ENCODE measurements at places on chromosomes 3 and 15.

- no peak for DNase-seq
These were observed 109.6 kb downstream of the FNDC3B start for GRCh38 chr3:172148702-172149565.

DNA sequence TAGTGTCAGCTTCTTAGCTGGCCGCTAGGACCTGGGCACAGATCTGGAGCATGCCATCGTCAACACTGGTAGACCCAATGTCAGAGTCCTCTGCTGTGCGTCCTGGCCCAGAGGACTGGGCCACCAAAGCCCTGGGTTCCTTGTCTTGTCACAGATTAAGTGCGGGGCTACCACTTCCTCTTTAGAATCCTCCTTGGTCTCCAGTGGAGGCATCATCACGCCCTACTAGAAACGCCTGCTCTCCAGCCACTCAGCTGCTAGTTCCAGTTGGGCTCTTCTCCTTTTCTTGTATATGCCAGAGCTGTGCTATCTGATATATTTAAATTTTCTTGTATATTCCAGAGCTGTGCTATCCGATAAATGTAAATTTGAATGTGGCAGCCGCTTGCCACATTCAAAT, 11.2 kb downstream of the PPCDC start:
- DNase-seq, result no peak

- no peak for DNase-seq
These were observed 4.7 kb upstream of the COPB2 start for GRCh38 chr3:139394116-139394515.

DNA sequence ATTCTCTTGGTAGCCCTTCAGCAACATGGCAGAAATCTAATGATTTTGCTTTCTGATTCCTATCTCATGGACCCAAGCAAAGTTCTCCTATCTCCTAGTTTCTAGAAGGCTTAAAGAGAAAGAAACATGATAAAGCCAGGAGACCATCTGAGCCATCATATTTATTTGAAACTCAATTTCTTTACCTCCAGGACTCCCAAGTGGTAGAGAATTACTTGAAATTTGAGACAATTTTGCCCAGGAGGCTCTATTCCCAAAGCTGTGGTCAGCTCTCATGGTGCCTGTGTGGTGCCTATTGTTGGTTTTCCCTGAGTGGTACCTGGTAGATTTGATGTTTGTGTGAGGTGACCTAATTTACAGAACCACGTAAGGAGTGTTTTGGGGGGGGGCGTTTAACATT, 38.8 kb downstream of the CHP1 start:
- no peak for DNase-seq

- DNase-seq, result no peak
These were observed 51.6 kb upstream of the TCF12 start for GRCh38 chr15:56866803-56867202.

DNA sequence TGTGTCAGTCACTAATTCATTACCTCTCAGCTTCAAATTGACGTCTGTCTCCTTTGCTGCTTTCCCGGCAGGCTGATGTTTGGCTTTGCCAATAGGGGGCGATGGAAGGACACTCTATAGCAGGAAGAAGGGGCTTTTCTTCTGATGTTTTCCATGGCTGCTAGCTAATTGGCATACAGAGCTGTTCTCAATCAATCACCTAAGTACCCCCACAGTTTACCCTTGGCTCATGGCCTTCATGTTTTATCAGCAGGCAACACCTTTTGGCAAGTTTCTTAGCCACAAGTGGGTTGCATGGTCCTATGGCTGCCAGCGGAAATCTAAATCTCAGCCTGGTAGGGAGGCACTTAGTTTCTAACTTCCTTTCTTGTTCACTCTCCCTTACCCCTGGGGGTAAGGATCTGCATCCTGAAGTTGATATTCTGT, 45.0 kb downstream of the ESYT3 start:
- no peak for DNase-seq

DNA sequence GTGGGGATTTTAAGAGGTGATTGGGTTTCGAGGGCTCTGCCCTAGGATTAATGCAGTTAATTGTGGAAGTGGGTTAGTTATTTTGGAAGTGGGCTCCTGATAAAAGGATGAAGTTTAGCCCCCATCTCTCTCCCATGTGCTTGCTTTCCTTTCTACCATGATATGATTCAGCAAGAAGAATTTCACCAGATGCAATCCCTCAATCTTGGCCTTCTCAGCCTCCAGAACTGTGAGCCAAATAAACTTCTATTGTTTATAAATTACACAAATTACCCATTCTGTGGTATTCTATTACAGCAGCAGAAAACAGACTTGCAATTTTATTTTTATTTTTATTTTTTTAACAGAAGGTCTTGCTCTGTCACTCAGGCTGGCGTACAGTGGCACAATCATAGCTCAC, 27.3 kb upstream of the UBE2E1 start:
- no peak for DNase-seq

DNA sequence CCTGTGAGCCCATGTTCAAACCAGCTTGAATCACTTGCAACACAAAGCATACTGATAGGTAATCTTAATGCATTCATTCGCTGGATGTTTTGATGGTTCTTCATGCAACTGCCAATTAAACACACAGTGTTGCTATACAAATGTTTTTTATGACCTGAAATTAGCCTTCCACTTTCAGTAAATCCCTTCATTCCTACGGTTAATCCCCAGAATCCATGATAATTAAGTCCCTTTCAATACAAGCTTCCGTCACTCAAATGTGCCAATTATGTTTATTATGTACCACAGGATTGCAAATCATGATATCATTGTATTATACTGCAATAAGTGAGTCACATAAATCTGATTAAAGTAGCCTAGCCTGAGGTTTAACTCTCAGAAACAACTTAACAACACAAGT, 14.5 kb upstream of the LYZL4 start:
- DNase-seq, result no peak

- no peak for DNase-seq
These were observed 2.4 kb downstream of the NEDD4 start for GRCh38 chr15:55990998-55991397.

- DNase-seq, result no peak
These were observed 246.8 kb upstream of the STT3B start for GRCh38 chr3:31285833-31286486.

GRCh38 chr3:179108086-179108485, 36.5 kb upstream of the ZMAT3 start:
- DNase-seq, result no peak

- DNase-seq, result no peak
These were observed 29.8 kb upstream of the FAM98B start for GRCh38 chr15:38424101-38424552.

- no peak for DNase-seq
These were observed 35.4 kb upstream of the CORO2B start for GRCh38 chr15:68543165-68544008.

- DNase-seq, result no peak
These were observed 32.5 kb downstream of the BCL2L10 start for GRCh38 chr15:52080031-52080430.

DNA sequence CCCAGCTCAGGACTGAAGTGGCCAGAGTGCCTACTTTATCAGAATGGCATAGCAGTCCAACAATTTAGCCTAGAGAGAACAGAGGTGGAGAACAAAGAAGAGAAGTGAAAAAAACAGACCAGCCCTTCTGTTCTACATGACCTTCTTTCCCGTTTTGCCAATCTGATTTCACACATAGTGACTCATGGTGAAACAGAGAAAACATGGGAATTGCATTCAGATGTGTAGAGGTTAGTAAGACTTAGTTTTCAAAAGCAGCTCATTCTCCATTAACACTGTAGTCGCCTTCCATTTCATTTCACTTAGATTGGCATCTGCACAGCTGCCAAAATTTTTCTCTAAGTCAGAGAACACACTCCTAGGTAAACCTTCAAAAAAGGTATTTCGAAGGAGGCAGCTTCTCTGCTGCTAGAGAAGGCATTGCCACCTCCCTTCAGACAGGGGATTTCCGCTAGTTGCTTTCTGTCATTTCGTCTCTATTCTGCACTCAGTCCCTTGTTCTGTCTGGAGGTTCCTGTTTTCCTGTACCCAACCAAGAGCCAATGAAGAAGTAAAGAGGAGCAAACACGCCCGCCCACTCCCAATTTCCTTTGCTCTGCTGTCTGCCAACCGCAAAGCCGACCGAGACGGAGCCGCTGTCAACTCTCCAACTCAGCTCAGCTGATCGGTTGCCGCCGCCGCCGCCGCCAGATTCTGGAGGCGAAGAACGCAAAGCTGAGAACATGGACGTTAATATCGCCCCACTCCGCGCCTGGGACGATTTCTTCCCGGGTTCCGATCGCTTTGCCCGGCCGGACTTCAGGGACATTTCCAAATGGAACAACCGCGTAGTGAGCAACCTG, at the start of gene ARL6IP5:
Gene ARL6IP5 (plus strand): TSS at position 612 of the 842 bp plus-strand sequence. CDS start 111 bp downstream, at position 723.
- peak; percentile 80 for DNase-seq

DNA sequence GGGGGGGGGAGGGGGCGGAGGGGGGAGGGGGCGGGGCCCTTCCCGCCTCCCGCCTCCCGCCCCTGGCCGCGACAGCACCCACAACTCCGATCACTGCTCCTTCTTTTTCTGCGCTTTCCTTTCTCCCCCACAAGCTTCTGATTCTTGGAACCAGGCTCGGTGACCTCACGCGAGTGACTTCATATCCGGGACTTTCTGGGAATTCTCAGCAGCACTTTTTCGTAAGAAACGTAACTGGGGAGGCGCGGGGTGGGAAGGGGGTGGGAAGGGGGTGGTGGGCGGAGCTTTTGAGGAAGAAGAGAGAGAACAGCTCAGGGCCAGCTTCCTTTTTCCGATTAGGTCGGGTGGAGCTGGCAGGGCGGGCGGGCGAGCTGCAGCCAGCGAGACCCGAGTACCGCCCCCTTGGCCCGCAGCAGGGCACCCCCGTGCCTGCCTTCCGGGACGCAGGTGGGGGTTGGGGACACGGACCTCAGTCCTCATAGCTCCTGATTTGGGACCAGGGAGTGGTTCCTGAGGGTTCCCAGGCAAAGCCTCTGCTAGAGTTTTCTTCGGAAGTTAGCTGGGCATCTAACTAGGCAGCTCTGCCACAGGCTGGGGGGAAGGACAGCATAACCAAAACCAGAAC, 14.6 kb downstream of the XIRP1 start:
- DNase-seq, result peak; percentile 72

DNA sequence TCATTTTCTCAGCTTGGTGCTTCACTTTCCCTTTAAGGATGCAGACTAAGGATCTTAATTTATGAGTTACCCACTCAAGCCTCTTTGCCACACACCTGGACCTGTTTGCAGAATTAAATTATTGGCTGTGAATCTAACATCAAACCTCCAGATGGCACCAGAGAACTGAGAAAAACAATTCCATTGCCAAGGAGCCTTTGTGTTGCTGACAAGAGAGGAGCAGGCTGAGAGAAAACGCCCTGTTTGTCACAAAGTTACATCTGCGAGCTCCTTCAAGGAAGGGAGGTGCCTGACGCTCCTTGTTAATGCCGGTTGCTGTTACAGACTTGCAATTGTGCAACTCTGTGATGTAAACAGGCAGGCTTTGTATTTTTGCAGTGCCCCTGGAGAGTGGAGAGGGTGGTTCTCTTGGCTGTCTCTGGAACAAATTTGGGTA, 36.3 kb upstream of the TMC3 start:
- no peak for DNase-seq

DNA sequence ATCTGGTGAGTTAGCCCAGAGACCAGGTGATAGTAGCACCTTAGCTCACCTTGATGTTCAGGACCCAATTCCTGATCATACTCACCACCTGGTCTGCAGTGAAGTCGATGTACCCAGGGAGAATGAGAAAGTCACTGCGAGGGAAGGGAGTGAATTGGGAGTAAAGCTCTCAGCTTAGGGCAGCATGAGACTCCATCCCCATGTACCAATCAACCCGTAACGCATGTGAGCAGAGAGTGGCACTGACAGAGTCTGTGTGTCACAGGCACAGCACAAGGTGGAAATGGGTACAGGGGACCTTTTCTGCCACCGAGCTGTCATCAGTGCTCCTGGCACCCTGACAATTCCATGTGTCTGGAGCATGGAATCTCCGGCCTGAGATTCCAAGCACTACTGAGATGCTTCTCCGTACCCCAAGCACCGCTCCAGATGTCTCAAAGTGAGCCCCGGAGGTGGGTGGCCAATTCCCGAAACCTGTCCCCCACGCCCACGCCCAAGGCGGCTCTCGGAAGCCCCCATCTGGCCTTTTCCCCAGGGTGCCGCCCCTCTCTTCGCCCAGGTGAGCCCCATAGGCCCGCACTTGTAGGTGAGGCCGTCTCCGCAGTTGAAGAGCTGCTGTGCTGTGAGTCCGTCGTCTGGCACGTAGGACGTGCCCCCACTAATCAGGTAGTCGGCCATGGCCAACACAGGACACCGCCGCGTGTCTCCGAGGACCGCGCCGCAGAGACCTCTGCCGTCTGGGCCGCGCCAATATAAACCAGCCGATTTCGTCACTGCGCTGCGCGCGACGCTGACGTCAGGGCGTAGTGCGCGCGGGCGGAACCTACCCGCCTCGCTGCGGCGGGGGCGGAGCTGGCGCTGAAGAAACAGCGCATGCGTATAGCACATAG, at the start of gene IMPDH2:
Gene IMPDH2 (minus strand): TSS at position 726 of the 890 bp plus-strand sequence. CDS start 48 bp downstream, at position 678.
- peak; percentile 91 for DNase-seq

DNA sequence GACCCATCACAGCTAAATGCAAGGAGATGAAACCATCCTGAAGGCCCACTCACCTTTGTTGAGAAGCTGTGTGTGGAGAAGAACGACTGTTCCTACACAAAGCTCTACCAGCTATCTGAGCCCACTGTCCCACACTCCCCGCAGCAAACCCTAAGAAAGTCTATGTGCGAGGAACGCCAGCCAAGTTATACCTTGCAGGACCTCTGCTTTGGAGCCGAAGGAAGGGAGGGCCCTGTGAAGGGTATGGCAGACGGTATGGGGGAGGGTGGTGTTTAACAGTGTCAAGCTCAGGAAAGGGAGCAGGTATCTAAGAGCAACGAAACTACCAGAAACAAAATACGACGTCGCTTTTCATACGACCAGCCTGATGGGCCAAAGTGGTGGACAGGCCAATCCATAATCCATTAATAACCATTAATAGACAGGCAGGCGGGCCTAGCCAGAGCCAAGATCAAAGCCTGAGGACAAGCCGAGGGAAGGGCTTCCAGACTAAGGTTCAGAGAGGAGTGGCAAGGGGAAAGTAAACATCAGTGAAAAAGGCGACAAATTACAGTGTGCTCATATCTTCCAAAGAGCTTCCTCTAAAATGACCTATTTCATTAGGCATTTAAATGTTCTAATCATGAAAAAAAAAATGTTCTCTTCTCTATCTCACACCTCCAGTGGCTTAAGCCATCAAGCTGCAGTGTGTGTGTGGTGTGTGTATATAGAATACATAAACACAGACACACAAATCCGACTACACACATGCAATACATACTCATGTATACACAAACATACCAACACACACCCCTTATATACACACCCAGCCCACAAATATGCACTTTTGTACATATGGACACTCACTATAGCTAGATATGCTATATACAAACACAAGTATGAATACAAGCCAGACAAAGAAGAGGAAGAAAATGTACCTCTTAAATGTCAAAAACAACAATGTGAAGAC, 43.9 kb downstream of the PTPN23 start:
- no peak for DNase-seq

- DNase-seq, result no peak
These were observed 28.8 kb downstream of the ACAA1 start for GRCh38 chr3:38107911-38108648.

- no peak for DNase-seq
These were observed 260.7 kb downstream of the OPA1 start for GRCh38 chr3:193853511-193854219.

GRCh38 chr15:96273317-96274086, 57.0 kb upstream of the NR2F2 start:
- no peak for DNase-seq

- DNase-seq, result no peak
These were observed 1026.6 kb downstream of the ROBO1 start for GRCh38 chr3:78741066-78741645.

All from stimulated activated CD4-positive, alpha-beta T cell treated with anti-CD3 and anti-CD28 coated beads, TNF-alpha, amount 100 ng/mL, for 4 hours (primary cell).